ENCODE measurements at places on chromosomes 2 and 18.

- no peak for DNase-seq
Measured at GRCh38 chr2:425243-425642, 137.4 kb upstream of the ALKAL2 start.

DNA sequence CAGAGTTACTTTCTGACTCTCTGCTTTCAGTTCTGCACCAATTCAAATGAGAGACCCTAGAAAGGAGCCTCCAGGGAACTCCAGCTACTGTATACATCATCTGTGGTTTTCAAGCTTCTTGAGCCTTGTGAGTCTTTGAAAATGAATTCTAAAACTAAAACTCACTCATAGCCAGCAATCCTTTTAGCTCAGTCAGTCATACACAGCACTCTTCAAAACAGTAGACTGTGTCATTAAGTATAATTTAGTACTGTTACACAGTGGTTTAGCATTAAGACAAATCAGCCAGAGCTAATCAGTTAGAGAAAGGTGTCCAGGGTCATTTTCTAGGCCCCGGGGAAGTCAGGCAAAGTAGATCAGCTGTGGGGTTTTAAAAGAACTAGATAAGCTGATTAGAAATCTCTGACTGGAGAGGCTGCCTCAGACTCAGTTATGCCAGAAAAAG is 322.1 kb upstream of the THUMPD2 start:
- no peak for DNase-seq

DNA sequence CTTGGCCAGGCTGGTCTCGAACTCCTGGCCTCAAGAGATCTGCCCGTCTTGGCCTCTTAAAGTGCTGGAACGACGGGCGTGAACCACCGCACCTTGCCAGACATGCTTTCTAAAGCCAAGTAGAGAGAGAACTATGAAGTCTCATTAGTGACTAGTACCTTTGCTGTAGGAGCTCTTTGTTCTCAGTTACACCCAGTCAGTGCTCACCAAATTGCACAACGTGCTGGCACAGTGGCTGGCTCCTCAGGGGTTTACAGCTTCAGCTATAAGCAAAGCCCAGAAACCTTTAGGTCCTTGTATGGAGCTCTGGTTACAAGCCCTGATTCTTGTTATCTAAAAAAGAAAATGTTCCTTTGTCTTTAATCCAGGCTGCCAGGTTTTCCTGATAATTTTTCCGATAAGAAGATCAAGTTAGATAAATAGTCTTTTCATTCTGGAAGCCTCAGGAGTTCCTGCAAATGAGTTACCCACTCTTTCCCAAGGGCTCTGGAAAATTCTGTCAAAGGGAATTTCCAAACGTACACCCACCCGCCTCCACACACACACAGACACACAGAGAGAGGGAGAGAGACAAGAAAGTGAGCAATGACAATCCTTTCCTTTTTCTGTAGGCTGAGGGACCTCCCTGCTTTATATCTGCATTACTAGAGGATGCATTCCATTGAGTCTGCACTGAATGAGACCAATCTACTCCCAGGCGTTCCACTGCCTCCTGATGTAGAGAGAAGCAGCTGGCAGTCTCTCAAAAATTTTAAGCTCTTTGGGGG is 100.2 kb upstream of the CSRNP3 start:
- peak; percentile 76 for DNase-seq

DNA sequence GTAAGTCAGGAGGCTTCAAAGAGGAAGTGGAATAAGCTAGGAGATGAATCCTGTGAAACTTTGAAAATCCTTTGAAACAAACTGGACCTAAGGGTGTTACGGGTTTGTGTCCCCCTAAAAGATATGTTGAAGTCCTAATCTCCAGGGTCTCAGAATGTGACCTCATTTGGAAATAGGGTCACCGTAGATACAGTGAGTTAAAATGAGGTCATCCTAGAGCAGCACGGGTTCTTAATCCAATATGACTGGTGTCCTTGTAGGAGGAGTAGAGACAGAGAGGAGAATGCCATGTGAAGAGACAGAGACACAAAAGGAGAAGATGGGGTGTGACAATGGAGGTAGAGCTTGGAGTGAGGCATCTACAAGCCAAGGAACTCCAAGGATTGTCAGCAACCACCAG is 26.9 kb upstream of the NEB start:
- DNase-seq = no peak

- DNase-seq = no peak
Measured at GRCh38 chr2:227606476-227606875, 7.8 kb downstream of the SCYGR2 start.

GRCh38 chr2:60972889-60973656 is 44.4 kb upstream of the PEX13 start:
- DNase-seq = no peak

- no peak for DNase-seq
Measured at GRCh38 chr2:15939556-15939853, 845 bp upstream of the MYCN start.

DNA sequence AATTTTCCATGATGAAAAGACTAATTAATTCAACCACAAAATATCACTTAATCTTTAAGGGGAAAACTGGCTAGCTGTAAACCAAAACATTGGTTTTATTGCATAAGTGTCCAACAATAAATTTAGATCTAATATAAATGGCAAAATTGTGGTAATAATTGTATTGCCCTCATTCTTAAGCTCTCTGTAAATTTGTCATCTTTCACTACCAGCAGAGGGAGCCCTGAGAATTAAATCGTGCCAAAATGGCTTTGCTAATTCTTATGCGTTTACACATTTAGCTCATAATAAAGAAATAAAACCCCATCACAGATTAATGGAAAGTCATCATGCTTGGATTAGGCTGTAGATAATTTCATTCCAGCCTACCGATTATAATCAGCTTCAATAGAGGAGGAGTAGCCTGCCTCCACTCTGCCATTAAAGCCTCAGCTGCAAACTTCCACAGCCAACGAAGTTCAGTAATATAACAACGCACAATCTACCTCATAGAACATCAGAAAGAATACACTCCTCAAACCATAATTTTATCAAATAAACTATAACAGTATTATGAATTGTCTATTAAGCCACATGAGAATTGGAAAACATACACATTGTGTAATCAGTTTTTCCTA is 70.0 kb upstream of the ATP5MC3 start:
- DNase-seq = peak; percentile 10

DNA sequence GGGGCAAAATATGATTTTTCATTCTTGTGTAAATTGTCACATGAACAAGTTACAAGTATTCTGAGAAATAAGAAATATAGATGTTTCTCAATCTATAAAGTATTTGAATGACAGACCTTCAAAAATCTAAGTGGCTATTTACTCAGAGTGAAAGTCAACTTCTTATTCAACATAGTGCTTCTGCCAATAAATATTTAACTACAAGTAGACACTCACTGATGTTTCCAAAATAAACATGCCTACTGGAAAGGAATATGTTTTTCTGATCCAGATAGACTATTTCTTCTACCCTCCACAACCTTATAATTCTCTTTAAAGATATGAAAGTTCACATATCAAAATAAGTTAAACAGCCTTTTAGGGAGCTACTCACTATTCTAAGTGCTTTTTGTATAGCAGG is 296.3 kb downstream of the DSC3 start:
- DNase-seq = no peak

GRCh38 chr18:47417807-47418206 is 166.3 kb upstream of the SKOR2 start:
- no peak for DNase-seq

DNA sequence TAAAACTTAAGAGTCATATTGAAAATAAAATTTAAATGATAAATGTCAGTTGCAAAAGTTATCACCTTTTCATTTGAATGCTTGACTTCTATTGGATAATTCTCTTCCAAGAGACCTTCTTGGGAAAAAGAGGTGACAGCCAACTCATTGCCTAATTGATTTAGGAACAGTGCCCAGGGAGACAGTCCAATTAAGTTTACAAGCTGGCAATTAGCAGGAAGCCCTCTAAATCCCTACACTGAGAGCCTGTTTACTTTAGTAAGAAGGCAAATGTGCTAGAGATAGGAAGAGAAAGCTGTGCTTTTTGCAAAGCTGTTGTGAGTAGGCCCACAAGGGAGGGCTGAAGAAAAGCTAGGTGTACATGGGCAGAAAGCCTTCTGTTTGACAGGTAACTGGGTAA is 189.1 kb downstream of the WDPCP start:
- DNase-seq = no peak

- DNase-seq = no peak
Measured at GRCh38 chr2:191043438-191043837, 29.5 kb upstream of the STAT1 start.

- no peak for DNase-seq
Measured at GRCh38 chr2:46774499-46775228, 140.9 kb downstream of the MCFD2 start.

- no peak for DNase-seq
Measured at GRCh38 chr2:30914456-30914855, 107.2 kb upstream of the CAPN13 start.

DNA sequence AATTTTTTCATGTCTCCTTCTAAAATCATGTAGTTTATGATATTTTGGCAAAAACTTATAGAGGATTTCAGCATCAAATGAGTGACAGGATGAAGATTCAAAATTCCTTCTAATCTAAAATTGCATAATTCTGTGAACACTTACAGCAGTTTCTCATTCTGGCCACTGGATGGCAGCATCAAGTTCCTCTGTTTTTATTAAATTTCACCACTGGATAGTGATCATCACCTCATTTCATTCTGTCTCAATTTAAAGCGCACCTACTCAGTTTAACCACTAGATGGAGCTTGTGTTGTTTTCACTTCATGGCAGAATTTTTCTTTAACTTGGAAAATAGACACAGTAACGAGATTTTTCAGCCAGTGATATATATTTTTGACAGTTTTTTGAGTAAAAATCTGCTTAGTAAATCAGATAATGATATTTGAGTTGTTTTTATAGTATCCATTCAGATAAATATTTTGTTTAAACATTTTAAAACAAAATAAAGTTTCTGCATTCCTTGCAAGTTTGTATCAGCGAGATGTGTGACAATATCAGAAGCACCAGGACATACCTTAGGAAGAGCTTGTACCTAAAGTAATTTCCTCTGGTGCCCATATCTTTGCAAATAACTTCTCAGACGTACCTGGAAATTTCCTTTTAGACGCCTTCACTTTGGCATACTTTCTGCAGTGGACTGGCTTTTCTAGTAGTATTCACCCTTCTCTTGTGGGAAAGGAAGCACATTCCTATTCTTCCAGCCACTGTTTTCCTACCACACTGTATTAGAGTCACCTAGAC is 94.7 kb upstream of the ARHGAP15 start:
- DNase-seq = peak; percentile 80

GRCh38 chr2:212536817-212537725 is 1.5 kb downstream of the ERBB4 start:
- DNase-seq = peak; percentile 39

- no peak for DNase-seq
Measured at GRCh38 chr2:144890828-144891227, 370.9 kb upstream of the ZEB2 start.

GRCh38 chr18:47758000-47758399 is 172.5 kb downstream of the SMAD2 start:
- DNase-seq = no peak

DNA sequence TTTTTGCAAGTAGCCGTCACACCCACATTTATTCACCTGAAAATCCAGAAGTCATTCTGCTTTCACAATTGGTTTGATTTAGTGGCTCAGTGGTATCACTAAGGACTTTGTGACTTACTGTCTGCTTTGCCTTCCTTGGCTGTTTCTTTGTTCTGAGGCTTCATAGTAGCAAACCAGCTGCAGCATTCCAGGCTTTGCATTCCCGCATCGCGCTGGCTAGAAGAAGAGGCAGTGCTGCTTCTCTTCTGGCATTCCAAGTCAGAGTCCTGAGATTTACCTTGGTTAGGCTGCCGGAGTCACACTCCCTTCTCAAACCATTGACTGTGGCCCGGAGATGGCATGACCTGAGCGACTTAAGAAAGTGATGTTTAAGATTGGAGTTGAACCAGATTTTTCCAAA is 35.1 kb downstream of the MYO1B start:
- DNase-seq = no peak

- no peak for DNase-seq
Measured at GRCh38 chr2:163173591-163173990, 335.0 kb upstream of the KCNH7 start.

DNA sequence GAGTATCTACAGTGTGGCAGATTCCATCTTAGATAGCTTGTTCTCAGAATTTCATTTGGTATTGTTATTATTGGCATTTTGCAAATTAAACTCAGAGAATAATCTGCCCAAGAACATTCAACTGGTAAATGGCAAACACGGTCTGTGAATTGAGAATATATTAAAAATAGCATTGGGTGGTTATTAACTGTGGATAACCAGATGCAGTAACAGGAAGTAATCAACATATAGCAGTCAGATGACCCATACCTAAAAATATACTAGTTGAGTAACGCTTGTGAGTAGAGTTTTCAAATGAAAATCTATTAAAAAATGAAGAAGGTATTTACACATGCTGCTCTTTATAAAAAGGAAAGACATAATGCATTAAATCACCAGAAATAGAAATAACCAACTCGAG is 129.5 kb downstream of the ZNF804A start:
- DNase-seq = no peak

DNA sequence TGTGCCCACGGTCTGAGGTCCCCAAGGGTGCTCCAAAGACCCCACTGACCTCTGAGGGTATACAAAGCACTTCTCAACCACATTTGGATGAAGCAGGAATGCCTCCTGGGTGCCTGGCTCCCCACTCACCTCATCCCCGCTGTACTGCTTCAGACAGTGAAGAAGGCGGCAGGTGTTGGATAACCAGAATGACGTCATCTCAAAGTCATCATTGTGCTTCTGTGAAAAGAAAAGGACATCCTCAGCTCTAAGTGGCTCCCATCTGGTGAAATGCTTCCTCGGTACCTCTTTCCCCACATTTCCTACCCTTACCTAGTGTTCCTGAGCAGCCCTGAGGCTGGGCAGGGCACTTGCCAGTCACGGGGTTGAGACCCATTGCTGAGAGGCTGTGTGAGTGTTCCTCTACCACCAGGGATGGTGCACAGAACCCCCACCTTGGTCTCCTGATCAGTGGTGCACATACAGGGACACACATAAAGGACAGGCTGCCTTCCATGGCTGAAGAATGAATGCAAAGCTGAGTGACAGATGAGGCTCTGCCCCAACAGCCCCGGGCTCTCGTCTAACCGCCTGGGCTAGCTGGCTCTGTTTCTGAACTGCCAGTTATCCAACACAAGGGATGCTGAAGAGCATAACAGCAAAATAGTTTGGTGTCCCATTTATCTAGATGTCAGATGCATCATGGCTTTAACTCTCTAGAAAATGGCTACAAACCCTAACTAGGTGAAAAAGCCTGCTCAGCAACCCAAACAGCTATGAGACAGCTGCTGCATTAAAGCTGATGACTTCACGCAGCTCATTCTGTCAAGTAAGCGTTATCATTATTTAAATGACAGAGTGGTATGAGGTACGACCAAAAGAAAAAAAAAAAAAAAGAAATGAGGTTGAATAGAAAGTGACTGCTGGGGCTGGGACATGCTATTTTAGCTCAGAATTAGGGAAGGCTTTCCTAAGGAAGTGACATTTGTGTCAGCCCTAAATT is 28.2 kb upstream of the ACAA2 start:
- no peak for DNase-seq

GRCh38 chr18:63271148-63271547 is 48.4 kb downstream of the BCL2 start:
- DNase-seq = no peak

Measured in putamen (tissue), 1 donor.